ENCODE measurements at places on chromosomes 2 and 18.
A peak's percentile ranks its signal among the peaks of the same experiment; 100 is the strongest.

DNA sequence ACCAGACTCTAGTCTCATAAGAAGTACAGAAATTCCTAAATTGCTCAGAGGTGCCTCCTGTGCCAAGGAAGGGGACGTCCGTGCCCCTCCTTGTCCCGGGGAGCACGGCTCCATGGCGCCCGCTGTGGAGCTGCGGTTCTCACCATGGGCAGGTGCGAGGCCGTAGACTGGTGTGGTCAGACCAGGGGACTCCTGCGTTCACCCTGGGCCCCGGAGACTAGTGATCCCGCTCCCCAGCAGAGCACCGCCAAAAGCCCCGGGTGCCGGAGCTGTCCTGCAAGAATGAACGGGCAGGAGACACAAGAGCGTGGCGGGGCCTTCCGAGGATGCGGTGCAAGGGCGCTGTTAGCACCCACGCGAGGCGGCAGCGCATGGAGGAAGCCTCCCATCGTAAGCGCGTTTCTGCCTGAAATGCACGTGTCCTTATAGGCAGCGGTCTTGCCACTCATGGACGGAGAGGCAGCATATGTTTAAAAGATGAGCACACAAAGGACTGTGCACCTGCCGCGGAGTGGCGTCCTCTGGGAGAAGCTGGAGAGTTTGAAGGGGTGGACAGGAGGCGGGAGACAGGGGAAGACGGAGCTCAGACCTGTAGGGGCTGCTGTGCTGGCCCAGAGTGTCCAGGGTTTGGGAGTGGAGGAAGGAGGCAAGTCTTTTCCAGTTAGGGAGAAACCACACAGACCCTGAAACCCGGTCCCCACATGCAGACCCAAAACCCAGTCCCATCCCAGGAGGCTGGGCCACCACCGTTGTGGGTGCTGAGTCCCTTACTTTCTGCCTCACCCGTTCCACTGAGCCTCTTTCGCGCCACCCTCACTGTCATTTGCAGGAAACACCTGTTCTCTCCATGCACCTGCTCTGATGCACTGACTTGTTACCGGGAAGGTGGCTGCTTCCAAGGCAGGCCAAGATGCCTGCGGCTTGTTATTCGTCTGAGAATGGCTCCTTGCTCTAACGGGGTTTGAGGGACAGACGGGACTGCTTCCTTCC, 7.5 kb upstream of the KCNG2 start:
- DNase-seq: no peak

DNA sequence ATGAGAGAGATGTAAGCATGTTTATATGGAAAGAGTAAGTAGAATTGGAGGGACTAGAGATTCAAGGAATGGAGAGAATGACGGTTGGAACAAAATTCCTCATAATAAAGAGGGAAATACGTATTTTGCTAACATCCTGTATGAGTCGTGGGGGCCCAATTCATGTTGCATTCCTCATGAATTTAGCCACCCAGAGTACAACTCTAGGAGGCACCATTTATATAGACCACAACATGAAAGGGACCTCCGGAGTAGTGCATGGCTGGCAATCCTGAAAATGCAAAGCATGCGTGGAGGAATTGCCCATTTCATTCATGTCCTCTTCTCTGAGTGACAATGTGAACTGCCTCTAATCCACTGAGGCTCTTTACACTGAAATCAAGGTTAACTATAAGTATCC, 168.2 kb downstream of the ZEB2 start:
- DNase-seq: no peak

DNA sequence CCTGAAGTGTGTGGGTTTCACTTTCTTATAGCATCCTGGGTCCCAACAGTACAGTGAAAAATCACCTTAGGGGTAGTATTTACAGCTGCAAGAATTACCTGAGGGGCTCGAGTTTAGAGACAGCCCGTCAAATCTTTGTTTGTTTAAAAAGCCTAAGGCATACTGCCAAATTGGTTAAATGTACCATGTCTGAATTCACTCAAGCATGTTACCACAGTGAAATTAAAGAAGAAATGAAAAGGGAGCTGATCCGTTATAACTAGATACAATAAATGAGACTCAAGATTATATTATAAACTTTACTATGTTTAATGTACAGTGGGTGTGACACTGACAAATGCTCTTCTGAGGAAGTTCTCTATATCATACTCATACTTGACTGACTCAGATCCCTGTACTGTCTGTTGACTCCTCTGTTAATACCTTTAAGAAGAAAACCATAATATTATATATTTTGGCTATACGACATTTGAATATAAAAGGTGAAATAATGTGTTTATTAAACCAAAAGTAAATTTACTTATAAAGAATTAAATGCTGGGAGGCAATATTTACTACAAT, 107.3 kb downstream of the TMEFF2 start:
- no peak for DNase-seq

GRCh38 chr2:166361351-166362153, 14.2 kb downstream of the SCN9A start:
- DNase-seq: peak; percentile 40

- no peak for DNase-seq
Observed at GRCh38 chr18:49368161-49368875, 92.1 kb downstream of the DYM start.

DNA sequence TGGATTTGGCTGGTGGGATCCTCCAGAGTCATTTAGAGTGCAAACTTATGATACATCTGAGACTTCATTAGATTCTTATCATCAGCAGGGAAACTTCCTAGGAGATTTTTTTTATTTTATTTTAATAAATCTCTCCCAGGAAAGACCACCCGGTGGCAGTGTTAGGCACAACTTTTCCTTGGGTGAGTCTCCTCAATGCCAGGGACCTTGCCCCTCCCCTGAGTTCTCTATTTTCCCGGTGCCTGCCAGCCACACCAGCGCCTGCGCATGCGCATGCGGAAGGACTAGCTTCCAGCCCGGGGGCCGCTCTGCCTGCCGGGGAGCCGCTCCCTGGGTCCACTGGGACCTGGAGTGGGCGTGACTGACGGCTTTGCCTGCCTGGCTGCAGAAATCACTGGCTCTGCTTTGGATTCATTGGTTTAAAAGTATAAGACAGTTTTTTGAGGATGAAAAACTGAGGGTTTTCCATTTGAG, 86.6 kb downstream of the TMEM182 start:
- DNase-seq: no peak

- DNase-seq: peak; percentile 85
Observed at GRCh38 chr18:63775166-63775730, at the start of gene SERPINB7. SERPINB7 (plus strand) TSS chr18:63775418; CDS start chr18:63782373, 6,955 bp downstream.

DNA sequence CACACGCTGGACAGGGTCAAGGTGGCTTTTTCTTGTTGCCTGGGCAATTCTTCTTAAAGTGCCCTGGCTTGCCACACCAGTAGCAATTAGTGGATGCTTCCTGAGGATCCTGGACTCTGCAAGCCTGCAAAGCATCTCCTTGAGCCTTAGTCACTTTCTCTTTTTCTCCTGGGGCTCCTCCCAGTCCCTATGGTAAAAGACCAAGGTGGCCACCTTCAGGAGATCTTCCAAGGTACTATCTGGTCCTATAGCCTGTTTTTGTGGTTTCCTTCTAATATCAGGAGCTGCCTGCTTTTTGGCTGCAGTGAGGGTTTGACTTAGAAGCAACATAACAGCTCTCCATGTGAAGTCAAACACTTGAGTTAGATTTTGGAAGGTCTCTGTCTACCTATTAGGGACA, 33.3 kb upstream of the GMCL1 start:
- no peak for DNase-seq

GRCh38 chr2:224442071-224442967, 40.4 kb upstream of the FAM124B start:
- DNase-seq: peak; percentile 8

- DNase-seq: peak; percentile 57
Observed at GRCh38 chr2:240840435-240841060, 20.5 kb upstream of the KIF1A start.

DNA sequence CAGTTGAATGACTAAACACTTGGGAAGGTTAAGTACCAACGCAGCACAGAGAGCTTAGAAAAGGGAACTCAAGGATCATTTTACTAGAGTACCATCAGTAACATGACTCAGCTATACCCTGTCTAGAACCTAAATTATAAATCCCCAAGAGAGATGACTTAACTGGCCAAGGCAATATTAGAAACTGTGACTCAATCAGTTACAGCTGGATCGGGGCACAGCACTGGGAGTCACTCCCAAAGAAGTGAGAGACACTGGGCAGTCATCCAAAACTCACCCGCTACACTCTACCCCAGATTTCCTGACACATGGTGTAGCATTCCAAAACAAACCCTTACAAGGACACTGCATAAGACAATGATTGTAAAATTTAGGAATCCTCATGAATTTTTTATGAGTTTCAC, 17.7 kb downstream of the IWS1 start:
- peak; percentile 100 for DNase-seq

- no peak for DNase-seq
Observed at GRCh38 chr2:228066126-228066798, 115.2 kb downstream of the SPHKAP start.

GRCh38 chr2:85237849-85238565, 89.8 kb downstream of the TGOLN2 start:
- no peak for DNase-seq

GRCh38 chr2:180012523-180012922, 5.4 kb upstream of the CWC22 start:
- DNase-seq: peak; percentile 70

DNA sequence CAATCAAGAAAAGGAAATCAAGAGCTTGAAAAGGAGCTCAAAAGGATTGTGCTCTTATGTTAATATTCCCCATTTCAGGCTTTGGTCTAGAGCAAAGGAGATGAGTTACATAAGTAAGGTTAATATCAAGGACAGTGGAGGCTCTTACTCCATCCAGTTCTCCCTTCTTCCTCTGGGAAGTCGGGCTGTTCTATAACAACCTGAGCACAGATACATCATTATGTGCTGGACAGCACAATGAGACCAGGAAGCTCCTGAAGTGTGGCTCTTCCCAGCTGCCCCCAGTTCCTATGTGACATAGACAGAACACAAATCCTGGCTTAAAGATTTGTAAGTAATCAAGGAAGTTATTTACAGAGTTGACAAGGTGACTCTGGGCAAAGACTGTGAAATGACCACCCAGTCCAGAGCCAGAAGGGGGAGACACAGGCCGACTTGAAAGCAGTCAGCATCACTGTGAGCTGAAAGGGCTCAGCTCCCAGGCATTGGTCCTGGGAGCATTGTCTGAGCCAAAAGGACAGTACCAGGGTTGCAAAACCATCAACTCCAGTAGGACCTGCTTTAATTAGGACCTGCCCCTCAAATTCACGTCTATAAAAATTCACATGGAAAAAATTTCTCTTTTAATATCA, 917.6 kb upstream of the ACVR2A start:
- peak; percentile 82 for DNase-seq

- DNase-seq: no peak
Observed at GRCh38 chr2:231579560-231579959, 13.1 kb upstream of the TEX44 start.

GRCh38 chr2:225008935-225009334, 33.3 kb downstream of the DOCK10 start:
- DNase-seq: no peak
